ENCODE measurements at places on chromosomes 2 and 18.

DNA sequence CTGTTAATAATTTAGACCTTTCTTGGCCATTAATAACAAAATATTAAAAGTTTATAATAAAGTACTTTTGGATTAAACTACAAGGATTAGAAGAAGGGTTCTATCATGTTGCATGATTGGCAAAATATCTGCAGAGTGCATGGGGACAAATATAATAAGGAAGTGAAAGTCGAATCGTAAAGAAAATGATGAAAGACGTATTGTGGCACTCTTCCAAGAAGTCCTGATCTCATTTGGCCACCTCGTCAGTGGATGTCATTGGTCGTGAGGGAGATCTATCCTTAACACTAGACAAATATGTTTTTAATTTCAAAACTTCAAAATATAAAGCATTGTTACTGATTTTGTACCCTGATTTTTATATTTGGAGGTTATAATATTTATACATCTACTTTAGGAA, 197.7 kb upstream of the STON1 start:
- no peak for DNase-seq

DNA sequence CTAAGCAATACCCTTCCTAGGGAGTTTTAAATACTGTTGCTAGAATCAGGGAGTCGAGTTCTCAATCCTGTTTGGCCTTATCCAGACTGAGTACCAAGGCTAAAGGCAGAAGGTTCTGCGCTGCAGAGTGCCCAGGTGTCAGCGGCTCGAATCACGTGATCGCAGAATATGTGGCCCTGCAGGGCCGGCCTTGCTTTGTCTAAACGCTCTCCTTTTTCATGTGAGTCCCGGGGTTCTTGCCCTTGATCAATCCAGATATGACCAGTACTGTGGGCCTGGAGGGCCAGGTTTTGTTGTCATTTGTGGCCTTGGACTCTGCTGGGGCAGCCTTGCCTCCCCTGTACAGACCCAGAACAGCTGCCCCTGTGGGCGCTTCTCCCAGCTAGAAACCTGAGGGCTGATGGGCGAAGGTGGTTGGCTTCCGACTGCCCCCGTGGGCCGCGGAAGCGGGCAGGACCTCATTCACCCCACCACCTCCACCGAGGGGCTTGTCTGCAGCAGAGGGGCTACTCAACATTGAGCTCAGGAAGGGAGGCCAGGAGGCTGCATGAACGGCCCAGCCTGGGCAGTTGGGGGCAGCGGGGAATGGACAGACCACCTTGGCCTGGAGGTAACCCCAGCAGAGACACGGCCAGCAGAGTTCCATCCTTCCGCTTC, 225.0 kb downstream of the ALPK2 start:
- no peak for DNase-seq

GRCh38 chr18:40094441-40094840, 1860.6 kb upstream of the PIK3C3 start:
- no peak for DNase-seq

- DNase-seq: no peak
Measured at GRCh38 chr18:24982831-24983230, 369.1 kb downstream of the ZNF521 start.

DNA sequence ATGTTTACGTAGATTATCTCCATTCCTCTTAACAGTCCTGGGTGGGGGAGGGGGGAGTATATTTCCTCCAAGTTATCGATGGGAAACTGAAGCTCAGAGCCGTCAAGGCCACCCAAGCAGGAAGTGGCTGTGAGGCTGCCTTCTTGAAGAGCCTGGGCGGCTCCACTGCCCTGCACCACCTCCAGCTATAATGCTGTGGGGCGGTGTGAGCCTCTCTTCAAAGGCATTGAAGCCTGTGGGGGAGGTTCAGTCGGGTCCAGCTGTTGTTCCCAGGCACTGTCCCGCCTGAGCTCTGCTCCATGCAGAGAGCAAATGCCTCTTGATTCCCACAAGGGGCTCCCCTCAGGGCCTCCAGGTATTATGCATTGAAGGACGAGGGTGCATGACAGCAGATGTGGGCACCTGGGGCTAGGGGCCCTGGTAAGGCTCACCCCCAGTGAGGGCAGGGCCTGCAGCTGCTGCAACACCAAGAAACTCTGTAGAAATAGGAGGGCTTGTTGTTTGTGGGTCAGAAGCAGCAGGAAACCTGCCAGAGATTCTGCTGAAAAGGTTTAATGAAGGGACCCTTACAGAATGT, 29.5 kb upstream of the LAPTM4A start:
- no peak for DNase-seq

GRCh38 chr2:213959589-213959988, 451.3 kb upstream of the VWC2L start:
- DNase-seq: no peak

- no peak for DNase-seq
Measured at GRCh38 chr2:217147818-217148217, 288.0 kb upstream of the TNP1 start.

DNA sequence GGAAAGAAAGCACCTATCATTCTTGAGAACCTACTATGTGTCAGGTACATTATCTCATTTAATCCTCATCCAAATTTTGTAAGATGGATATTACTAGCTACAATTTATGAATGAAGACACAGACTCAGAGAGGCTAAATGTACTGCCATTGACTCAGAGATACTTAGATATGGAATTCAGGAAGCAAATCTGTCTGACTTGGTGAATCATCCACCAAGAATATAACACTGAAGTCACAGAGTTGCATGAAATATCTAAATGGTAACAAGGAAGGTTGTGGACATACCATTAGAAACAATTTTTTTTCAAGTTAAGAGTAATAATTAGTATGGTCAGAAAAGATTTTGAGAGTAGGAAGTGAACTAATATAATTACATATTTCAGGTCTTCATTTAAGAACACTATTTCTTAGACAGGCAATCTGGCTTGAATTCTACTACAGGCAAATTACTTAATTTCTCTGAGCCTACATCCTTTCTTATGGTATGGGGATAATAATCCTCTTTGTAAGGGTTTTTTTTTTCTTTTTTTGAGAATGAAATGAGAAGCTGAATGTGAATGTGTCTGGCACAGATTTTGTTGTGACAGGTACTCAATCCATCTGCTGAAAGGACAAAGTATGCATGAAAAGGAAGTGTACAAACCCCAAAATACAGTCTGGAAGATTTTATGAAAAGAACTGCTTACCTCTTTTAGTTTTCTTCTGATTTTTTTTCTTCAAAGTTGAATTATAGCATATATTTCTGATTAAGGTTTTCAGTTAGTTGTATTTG, 14.8 kb upstream of the C2orf66 start:
- peak; percentile 71 for DNase-seq

DNA sequence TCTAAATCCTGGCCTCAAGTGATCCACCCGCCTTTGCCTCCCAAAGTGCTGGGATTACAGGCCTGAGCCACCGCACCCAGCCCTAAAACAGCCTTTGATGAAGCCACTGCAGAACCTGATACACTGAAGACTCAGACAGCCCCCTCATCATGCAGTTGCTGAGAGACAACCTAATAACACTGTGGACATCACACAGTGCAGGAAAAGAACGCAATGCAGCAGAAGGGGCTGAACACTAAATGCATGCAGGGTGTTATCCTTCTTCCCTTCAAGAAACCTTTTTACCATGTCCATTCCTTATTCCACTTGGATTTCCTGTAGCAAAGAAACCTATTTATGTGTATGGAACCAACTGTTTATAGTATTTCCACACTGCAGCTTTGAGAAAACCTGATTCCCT, 35.7 kb downstream of the MGAT4A start:
- no peak for DNase-seq

DNA sequence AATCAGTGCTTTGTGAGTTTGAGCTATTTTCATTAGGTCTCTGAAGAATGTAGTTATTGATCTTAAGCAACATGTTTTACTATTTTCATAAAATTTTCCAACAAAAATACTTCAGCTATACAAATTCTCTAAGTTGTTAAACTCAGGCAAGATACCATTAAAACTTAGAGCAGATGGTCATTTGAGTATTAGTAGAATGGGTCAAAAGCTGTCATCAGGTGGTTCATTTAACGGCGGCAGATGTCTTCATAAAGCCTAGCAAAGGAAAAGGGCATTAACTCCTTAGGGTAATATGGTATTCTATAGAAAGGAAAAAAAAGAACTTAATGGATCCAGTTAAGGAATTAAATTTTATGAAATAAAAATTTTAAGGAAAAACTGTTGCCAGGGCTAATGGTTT, 19.2 kb downstream of the MIB1 start:
- DNase-seq: no peak

DNA sequence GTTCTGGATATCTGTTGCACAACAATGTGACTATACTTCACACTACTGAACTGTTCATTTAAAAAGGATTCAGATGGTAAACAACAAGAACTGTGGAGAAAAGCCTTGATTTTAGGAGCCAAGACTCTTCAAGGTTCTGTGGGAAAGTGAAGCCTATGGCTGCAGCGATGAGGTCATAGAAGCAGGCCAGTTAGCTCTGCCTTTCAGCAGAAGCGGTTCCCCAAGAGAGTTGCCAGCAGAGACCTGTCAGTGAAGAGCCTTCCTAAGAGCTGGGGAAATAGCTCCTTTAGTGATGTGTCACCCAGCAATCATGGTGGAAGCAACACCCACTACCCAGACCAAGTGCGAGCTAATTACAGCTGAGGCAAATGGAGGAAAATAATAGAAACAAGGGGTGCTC, 346.5 kb upstream of the ETAA1 start:
- no peak for DNase-seq

GRCh38 chr18:76466410-76466991, 28.5 kb downstream of the ZNF516 start:
- no peak for DNase-seq

DNA sequence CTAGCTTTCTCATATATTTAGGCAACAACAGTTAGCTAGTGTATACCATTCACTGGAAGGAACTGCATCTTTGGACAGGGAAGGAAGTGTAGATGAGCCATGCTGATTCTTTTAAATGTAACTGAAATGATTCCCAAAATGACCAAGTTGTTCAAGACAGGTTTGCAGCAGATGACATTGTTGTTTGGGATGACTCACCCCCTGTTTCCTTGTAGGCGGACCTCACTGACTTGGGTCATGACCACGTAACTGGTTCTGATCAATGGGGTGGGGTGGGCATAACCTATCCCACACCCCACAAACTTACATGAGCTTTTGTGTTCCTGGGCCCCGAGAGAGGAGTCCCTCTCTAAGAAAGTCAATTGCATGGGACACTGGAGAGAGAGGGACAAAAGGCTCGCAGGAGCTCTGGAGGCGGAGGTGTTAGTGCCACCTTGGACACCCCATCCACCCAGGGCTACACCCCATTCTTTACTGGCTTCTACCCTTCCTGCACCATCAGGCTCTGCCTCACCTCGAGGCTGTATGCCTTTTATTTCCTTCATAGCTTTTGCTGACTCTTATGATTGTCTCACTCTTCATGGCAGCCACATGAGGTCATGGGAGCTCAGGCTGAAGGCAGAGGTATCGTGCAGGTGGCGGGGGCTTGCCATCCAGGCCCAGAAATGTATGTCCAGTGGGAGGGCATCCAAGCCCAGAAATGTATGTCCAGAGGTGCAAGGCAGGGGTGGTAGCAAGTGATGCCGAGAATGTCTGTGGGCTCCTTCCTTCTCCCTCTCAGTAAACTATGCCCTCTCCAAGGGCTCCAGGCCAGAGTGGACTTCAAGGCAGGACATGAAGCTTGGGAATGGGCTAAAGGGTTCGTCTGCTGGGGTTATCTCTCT, 108.0 kb downstream of the TWIST2 start:
- DNase-seq: no peak

DNA sequence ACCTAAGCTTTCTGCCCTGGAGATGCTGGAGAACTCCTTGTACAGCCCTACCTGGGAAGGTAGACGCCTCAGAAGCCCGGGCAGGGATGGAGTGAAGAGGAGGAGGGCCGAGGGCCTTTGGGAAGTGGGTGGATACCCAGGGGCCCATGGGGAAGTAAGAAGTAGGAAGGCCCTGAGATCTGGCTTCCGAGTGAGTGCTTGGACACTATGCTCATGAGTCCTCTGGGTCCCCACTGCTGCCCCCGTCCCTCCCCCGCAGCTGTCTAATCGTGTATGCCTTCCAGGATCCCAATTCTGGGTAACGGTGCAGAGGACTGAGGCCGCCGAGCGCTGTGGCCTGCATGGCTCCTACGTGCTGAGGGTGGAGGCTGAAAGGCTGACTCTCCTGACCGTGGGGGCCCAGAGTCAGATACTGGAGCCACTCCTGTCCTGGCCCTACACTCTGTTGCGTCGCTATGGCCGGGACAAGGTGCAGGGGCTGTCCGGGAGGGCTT, 1.1 kb downstream of the DOK1 start:
- no peak for DNase-seq

GRCh38 chr18:27447451-27447881, 262.4 kb upstream of the CHST9 start:
- DNase-seq: no peak

- no peak for DNase-seq
Measured at GRCh38 chr2:65846989-65847678, 414.7 kb upstream of the SPRED2 start.

GRCh38 chr2:86274918-86275275, 62.5 kb downstream of the REEP1 start:
- DNase-seq: peak; percentile 72

DNA sequence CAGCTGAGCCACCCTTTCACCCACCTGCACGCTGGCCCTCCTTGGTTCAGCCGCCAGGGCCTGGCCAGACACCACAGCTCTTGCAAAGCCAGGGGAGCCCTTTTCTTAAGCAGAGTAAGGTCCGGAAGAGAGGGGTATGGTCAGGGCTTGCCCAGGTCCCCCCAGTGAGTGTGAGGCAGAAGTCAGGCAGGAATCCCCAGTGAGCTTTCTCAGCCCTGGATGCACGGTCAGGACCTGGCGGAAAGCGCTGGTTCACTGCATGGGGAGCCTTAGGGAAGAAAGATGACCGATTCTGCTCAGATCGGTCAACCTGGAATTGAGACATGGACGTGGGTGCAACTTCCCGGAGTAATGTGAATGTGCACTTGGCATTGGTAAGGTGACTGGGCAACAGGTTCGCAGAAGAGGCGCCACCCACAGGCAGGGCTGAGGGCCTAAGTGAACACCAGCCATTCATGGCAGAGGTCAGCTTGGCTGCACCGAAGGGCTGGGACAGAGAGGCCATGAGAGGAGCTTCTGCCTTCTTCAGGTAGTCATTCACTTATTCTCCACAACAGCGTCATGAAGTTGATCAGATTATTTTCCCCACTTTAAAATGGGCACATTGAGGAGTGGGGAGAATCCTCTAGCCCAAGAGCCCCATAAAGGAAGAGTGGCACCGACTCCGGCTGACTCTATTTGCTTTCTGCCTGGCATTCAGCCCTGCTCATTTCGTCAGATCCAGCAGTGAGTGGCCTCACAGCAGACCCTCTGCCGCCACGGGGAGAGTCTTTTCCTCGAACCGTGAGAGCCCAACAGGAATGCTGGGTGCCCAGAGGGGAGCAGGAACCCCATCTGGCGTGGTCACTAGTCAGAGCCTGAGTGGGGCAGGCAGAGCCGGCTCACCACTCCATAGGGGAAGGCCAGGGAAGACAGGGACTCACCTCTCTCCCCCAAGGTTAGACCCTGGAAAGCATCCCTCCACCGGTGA, 35.8 kb downstream of the SCTR start:
- no peak for DNase-seq

GRCh38 chr2:54271843-54272627, 16.0 kb upstream of the TSPYL6 start:
- DNase-seq: no peak

DNA sequence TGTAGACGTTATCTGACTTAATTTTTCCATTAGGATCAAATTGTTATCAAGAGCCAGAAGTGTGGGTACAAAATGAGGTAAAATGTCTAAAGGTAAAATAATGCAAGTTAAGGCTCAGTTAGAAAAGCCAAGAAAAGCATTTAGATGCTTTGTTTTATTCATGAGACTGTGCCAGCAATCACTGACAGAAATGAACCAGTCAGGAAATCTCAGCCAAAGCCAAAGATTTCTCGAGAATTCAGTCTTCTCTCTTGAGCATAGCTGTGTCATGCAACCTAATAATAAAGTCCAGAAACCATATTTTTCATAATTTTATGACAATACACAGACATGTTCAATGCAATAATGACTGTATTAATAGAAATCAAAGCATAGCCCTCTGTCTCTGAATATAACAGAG, 43.5 kb upstream of the ZNF397 start:
- no peak for DNase-seq
